ENCODE measurements at places on chromosomes 1 and 21.

DNA sequence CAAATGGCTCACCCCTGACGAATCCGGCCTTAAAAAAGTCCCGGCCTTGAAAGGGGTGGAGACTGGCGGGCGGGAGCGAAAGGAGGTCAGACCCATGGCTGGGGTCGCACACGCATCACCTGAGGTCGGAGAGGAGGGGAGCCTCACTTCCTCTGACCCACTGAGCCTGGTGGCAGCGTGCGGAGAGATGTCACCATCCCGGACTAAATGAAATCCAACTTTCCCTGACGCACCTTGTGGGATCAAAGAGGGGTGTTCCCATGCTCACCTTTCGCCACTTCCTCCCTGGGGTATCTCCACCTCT, 709 bp upstream of the SLC41A1 start:
- DNase-seq: no peak

- no peak for DNase-seq
Measured at GRCh38 chr1:170397061-170397460, 134.9 kb upstream of the GORAB start.

- DNase-seq: no peak
Measured at GRCh38 chr1:5142389-5142788, 488.0 kb downstream of the AJAP1 start.

- no peak for DNase-seq
Measured at GRCh38 chr1:26998429-26999300, 5.2 kb downstream of the TRNP1 start.

DNA sequence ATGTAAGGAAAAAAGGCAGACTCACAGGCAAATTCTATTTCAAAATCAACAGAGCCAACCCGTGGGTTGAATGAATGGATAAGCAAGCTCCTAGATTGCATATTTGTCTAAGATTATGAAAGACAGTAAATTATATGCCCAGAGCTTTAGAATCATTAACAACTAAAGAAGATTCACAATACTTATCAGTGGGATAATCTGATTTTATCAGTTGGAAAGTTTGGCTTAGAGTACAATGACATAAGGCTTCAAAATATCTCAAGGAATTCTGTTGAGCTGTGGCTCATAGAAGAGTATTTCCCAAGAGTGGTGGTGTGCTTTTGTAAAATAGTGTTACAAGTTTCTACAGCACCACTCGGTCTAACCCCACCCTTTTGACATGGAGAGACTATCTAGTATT, 85.5 kb downstream of the ADAMTS1 start:
- no peak for DNase-seq

GRCh38 chr1:246689409-246690008, 34.7 kb upstream of the SCCPDH start:
- peak; percentile 82 for DNase-seq

DNA sequence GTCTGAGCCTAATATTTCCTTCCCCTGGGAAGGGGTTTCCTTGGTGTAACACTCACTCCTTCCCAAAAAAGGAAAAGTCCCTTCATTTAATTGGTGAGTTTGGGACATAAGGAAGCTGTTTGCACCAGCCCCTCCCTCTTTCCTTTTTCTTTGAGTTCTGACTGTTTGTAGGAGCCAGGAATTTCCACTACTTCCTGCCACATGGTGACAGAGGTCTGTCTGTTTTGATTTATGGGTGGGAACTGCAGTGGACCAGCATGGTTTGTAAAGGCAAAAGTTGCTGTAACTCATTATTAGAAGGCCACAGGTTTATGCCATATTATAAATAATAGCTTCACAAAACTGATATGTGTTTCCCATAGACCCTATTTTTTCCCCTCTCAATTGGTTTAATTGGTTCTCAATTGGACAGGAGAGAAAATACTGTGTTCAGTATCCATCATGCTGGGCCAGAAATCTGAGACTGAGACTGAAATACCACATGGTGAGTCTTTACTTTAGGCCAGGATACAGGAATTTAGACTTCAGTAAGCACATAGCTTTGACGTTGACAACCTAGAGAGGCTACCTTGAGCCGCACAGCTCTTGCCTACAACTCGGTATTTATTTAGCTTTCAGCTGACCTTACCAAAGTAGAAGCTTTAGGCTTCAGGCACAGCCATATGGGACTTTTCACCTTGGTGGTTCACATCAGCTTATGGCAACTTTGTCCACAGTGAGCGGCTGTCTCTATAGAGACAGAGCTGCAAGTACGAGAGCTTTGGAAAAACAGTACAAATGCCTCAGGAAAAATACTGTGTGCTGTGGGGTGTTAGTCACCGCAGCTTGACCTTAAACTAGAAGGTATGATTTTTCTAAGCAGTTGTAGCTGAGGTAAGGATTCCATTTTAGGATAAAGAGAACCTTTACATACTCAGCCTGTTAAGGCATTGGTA, 40.0 kb upstream of the RGS7 start:
- DNase-seq: no peak

- DNase-seq: no peak
Measured at GRCh38 chr21:32772281-32773047, 909 bp upstream of the PAXBP1 start.

GRCh38 chr1:205977402-205978014, 25.7 kb downstream of the RAB7B start:
- peak; percentile 83 for DNase-seq

- no peak for DNase-seq
Measured at GRCh38 chr1:37673920-37674319, 18.4 kb upstream of the CDCA8 start.

DNA sequence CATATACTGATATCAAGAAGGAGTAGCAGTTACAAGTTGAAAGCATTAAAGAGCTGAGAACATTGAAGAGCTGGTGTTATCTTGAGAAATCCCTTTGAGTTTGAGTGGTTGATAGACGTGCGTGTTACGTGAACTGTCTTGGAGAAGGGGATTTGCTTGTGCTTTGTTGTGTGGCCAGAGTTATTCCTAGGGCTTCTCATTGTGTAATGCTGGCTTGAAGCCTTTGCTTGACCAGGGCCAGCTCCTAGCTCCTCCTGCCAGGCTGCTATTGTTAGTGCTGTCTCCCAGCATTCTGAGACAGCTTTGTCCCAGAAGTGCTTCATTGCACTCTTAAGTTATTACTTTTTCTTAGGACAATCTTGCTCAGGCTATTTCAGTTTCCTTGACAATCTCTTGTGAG, 116.2 kb upstream of the KCNK2 start:
- peak; percentile 19 for DNase-seq

DNA sequence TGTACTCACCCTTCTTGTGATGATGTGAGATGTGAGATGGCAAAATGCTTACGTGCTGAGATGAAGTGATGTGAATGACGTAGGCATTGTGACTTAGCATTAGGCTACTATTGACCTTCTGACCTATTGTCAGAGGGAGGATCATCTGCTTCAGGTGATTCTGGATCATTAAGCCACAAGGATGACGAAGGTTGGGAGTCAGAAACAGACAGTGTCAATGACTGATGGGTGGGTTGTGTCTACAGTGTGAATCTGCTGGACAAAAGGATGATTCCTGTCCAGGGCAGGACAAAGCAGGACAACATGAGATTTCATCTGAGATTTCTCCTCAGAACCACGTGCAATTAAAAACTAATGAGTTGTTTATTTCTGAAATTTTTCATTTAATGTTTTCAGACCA, 129.0 kb downstream of the GABPA start:
- DNase-seq: no peak

DNA sequence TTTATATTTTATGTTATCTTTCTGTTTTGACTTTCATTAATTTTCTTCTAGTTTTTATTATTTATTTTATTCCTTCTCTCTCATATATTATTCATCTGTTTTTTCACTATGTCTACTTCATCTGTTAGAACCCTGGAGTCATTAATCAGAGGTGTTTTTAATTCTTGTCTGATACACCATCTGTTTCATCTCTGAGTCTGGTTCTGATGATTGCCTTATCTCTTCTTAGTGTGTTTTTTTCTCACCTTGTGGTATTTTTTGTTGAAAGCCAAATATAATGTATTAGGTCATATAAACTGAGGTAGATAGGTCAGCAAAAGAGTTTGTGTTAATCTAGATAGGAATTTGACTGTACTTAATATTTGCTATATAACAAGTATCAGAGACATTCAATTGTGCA, 1005.7 kb upstream of the NCAM2 start:
- no peak for DNase-seq

DNA sequence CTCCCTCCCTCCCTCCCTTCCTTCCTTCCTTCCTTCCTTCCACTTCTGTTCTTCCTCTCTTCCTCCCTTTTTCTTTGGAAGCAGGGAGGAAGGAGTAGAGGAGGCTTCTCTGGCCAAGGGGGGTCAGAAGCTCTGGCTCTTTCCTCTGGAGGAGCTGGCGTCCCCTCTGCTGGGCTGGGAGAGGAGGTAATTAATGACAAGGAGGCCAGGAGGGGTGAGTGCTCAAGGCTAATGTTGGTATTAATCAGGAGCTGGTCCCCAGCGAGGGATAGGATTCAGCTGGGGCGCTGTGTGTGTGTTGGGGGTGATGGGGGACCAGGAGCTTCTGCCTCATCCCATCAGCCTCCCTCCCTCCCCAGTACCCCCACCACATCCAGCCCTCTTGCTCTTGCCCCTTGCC, 6.2 kb upstream of the PEAR1 start:
- DNase-seq: no peak

DNA sequence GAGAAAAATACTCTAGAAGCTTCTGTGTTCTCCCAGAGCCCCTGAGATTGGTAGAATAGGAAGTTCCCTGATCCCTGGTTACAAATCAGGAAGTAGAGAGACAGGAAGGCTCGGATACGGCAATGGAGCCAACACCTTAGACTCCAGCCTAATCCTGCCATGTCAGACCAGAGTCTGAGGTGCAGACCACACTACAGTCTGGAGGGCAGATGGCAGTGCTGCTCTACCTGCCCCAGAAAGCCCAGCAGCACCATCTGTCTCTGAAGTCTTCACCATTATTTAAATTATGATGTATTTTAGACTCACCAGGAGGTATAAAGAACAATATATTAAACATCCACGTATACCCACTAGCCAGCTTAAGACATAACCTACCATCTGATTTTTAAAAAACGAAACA, 93.0 kb downstream of the MTR start:
- DNase-seq: no peak

GRCh38 chr1:16172964-16173446, 17.1 kb upstream of the EPHA2 start:
- DNase-seq: no peak

- no peak for DNase-seq
Measured at GRCh38 chr1:47212636-47213229, 19.3 kb downstream of the TAL1 start.

DNA sequence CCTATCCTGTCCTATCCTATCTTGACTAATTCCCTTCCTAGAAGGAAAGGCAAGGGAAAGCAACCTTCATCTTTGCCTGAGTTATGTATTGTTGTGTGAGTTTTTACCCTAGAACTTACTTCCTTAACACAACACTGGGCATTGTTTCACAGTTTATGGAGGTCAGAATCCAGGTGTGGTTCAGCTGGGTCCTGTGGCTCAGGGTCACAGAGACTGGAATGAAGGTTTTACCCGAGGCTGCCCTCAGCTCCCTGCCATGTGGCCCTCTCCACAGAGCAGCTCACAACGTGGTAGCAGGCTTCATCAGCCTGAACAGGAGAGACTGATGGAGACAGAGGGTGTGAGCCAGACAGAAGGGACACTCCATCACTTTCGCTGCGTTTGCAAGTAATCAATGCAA, 140.5 kb downstream of the FCRL5 start:
- DNase-seq: no peak

DNA sequence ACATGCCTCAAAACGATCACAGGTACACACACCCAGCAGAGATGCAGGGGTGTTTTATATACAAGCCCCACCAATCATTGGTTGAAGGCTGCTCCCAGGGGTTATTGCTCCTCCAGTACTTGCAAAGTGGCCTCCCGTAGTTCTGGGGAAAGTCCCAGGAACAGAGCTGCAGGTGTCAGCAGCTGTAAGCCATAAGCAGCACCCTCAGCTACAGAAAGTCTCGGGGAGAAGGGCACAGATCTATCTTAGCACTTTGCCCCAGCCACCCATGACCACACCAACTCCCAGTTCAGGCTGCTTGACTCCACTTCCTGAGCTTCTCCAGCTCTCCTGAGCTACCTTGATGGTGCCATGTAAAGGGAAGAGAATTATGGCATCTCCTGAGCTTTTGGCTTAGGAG, 222.7 kb upstream of the GJB5 start:
- DNase-seq: no peak

DNA sequence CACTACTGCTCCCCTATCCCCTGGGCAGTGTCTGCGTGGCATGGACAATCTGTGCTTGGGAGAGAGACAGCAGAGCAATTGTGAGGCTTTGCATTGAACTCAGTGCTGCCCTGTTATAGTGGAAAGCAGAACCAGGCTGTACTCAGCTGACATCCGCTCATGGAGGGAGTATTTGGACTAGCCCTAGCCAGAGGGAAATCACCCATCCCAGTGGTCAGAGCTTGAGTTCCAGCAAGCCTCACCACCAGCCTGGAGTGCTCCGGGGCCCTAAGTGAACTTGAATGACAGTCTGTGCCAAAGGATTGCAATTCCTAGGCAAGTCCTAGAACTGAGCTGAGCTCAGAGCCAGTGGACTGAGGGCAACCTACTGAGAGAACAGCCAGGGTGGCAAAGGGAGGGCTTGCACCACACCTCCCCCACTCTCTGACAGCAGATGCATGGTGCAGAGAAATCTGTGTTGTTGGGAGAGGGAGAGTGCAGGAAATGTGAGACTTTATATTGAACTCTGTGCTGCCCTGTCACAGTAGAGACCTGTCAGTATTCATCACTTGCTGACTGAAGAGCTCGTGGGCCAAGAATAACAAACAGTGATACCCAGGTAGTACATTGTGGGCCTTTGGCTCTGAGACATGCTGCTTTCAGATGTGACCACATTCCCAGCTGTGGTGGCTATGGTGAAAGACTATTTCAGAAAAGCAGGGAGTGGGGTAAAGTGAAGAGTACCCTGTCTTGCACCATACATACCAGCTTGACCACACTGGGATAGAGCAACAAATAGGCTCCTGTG, 107.7 kb upstream of the SLC5A9 start:
- DNase-seq: no peak

DNA sequence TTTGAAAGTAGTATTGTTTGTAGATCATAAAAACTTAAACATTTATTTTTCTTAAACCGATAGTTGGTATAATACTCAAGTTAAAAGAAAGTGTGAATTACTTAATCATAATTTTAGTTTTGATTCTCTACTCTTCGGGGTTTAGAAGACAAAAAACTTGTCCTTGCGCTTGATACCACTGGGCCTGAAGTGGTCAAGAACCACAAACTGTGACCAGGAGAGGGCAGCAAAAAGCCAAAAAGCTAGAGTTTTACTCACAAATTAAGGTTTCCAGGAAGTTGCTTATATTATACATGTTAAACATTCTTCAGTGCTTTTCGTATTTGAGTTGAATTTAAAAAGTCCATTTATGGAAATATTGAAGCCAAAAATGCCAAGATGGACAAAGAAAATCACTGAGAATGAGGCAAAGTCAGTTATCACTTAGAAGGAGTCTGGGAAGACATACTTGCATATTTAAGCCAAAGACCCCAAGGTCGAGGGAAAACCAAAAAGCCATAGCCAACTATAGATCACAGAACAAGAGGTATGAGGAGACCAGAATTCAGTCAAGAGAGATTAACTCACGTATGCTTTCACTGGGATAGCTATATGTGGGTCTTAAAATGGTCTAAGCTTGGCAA, 34.2 kb downstream of the EFCAB7 start:
- DNase-seq: no peak

GRCh38 chr1:192256674-192257334, 60.0 kb upstream of the RGS21 start:
- no peak for DNase-seq

- DNase-seq: no peak
Measured at GRCh38 chr1:212188599-212189351, 96.4 kb upstream of the PPP2R5A start.
